ENCODE measurements at places on chromosomes 5 and 9. TPM values are rescaled to one million over a fixed set of nuclear protein-coding genes. Genes with fewer than 3 reads are reported as not detected.

The FAM200C gene
- total RNA-seq = 4.6 TPM

The HTR4 gene
- total RNA-seq = 0.11 TPM

The IRGM gene
- total RNA-seq = 0.13 TPM

The CDH9 gene
- total RNA-seq = not detected

The PCSK5 gene
- 9.9 TPM for total RNA-seq
